ENCODE measurements at places on chromosomes 16 and 17. TPM values are rescaled to one million over a fixed set of nuclear protein-coding genes. Genes with fewer than 3 reads are reported as not detected.

The TBC1D16 gene
- 18.2 TPM for total RNA-seq

The EPOP gene
- total RNA-seq, result 0.98 TPM

The KRT36 gene
- not detected for total RNA-seq

- no peaks in the 10 kb centered on the region for H3K4me1 ChIP-seq
- H3K27ac ChIP-seq, result no peak overlapping the region
- no peak for DNase-seq
- H3K36me3 ChIP-seq, result no peaks in the 10 kb centered on the region
- H3K4me3 ChIP-seq, result no peak overlapping the region
Measured at GRCh38 chr16:50644729-50645128, 36.4 kb downstream of the SNX20 start.

- no peak for DNase-seq
- H3K36me3 ChIP-seq, result no peaks in the 10 kb centered on the region
- no peak overlapping the region for H3K4me3 ChIP-seq
- H3K27ac ChIP-seq, result no peak overlapping the region
- H3K4me1 ChIP-seq, result no peaks in the 10 kb centered on the region
Measured at GRCh38 chr16:53528797-53529196, 25.8 kb upstream of the AKTIP start.

DNA sequence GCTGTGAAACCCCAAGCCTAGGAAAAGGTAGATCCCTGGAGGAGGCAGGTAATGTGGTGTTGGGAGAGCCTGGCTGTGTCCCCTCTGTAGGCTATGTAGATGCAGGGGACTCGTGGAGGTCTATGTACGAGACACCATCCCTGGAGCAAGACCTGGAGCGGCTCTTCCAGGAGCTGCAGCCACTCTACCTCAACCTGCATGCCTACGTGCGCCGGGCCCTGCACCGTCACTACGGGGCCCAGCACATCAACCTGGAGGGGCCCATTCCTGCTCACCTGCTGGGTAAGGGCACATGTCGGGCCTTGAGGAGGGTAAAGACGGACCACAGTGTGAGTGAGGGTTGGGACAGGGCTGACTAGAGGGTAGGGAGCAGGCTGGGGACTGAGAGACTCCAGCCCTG is 12.0 kb downstream of the ACE start:
- DNase-seq, result no peak
- H3K4me1 ChIP-seq, result no peaks in the 10 kb centered on the region
- H3K4me3 ChIP-seq, result no peak overlapping the region
- H3K27ac ChIP-seq, result no peak overlapping the region
- no peaks in the 10 kb centered on the region for H3K27me3 ChIP-seq
